ENCODE measurements at places on chromosomes 13 and 19.

DNA sequence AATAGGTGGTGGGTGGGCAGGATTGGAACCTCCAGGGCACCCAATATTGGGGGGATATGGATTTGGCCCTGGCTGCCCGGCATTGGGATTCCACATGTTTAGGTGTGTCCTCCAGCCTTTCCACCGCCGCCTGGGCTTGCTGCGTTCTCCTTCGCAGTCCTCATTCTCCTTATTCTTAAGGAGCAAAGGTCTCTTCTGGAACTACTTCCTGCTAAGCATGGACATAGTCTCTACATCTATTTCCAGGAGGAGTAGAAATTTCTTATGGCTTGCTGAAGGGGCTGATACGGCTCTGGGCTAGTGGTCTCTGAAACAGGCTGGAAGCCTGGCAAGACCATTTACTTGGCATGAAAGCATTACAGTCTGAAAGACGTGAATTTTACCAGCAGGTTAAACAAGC lies 9.2 kb upstream of the FCGBP start:
- DNase-seq, result no peak

- DNase-seq, result no peak
Observed at GRCh38 chr19:29861574-29861973, 49.8 kb downstream of the CCNE1 start.

DNA sequence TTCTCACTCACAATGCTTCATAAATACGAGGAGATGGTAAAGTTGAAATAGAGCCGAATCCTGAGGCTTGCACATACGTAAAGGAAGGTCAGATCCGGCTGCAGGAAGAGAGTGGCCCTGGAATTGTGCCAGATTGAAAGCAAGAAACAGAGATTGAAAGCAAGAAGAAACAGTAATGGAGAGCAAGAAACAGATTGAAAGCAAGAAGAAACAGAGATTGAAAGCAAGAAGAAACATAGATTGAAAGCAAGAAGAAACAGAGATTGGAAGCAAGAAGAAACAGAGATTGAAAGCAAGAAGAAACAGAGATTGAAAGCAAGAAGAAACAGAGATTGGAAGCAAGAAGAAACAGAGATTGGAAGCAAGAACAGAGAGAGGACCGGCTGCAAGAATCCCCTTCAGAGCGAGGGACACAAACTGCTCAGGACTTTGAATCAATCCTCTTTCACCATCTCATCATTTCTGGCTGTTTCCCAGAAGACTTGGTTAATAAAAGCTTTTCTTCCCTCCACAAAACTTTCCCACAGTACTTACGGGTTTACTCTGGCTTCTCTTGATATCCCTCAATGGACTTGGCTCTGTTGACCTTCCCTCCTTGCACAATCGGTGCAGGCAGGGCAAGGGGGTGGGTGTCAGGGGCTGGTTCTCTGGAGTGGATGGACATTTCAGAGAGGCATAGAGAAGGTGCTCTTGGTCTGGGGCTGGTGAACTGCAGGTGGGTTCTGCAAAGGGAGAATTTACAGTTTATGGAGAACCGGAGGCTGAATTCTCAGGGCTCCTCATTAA lies 25.5 kb downstream of the OR7A5 start:
- no peak for DNase-seq

DNA sequence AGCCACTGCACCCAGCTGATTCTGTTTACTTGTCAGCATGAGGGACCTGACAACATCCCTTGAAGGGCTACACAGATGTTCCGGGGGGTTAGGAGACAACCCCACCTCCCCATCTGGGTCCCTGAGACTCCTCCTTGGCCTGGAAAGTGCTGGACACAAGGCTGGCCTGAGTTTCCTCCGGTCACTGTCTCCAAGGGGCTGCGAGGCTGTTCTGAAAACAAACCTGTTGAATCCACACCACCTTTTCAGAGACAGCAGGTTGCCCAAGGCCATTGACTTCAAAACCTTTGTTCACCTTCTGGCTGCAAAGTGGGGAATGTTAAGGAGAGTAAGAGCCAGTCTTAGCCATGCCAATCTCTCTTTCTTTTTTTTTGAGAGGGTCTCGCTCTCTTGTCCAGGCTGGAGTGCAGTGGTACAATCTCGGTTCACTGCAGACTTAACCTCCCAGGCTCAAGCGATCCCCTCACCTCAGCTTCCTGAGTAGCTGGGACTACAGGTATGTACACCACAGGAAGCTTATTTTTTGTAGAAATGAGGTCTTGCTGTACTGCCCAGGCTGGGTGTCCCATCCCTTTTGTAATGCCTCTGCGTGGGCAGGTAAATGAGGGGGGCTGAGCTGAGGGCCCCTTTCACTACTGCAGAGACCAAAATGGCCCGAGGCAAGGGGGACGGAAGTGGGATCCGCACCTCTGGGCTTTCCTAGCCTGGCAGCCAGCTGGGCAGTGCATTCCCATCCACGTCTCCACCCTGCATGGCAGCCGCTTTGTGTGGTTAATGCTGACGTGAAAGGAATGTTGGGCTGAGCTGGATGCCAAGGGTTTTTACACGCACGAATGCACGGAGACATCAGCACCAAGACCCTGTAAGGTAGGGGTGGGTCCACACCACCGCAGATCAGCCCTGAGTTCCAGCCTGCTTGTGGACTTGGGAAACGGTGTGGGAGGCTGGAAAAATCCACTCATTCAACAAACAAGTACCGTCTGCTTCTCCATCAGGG lies 1.9 kb upstream of the ZNF628 start:
- DNase-seq, result no peak

- DNase-seq, result no peak
Observed at GRCh38 chr19:41133260-41133659, 19.0 kb downstream of the CYP2F1 start.

GRCh38 chr13:24168392-24168750 lies 7.9 kb downstream of the SPATA13 start:
- no peak for DNase-seq

DNA sequence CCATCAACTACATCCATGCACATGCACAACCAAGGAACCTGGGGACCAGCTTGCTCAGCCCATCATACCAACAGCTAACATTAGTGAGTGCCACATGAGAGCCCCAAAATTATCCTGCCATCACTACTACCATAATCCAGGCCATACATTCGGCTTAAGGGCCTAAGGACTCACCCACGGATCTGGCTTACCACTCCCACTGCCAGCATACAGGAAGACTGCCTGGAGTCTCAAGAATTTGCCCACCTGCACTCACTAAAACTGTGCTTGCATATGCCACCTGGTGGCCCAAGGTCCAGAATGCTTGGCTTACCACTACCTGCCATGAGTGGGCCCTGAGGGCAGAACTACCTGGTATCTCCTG lies 1562.9 kb upstream of the PRR20A start:
- no peak for DNase-seq

DNA sequence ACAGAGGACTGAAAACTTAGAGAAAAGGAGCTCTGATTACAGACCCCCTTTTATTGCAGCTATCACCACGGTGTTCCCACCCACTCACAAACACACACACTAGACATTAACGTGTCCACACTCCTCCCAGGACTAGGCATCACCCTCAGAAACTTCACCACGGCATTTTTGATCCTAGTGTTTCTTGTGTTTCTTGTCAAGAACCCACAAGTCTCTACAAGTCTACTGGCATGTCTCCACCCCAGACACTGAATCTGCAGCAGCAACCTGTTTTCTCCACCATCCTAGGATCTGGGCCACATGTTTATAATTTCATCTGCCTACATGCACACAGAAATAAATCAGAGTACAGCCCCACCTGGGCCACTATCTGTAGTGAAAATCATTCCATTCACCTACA lies 4.3 kb downstream of the ZNF486 start:
- DNase-seq, result no peak

GRCh38 chr13:25899464-25899863 lies 152.4 kb downstream of the SHISA2 start:
- DNase-seq, result no peak

DNA sequence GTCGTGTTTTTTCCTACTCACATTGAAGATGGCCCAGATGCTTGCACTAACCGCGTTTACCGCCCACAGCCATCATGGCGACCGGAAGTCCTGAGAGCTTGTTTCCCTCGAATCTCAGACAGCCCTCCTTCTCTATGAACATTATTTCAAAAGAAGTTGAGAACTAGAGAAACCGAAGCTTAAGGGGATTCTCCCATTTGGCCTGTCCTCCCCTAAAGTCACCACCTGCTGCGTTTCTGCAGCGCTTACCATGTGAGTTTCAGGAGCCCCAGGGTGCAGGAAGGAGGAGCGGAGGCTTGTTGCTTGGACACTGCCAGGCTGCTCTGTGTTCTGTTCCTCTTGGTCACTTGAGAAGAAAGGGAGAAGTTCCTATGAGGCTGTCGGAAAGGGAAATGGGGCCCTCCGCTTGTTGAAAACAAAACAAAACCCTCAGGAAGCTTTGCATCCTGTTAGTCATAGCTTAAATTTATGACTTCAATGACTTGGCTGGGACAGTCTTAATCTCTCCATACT lies 6.2 kb downstream of the CARD8 start:
- DNase-seq, result peak; percentile 55

DNA sequence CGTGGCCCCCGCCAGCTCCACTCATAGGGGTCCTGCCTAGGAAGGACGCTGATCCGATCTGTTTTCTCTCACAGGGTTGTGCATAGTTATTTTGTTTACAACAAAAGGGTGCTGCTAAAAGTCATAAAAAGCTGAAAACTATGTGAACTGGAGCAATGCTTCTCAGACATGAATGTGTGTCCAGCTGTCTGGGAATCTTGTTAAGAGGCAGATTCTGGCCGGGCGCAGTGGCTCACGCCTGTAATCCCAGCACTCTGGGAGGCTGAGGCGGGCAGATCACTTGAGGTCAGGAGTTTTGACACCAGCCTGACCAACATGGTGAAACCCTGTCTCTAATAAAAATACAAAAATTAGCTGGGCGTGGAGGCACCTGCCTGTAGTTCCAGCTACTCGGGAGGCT lies 8.6 kb downstream of the LRRC4B start:
- no peak for DNase-seq

- no peak for DNase-seq
Observed at GRCh38 chr19:50209131-50209530, 5.7 kb downstream of the MYH14 start.

DNA sequence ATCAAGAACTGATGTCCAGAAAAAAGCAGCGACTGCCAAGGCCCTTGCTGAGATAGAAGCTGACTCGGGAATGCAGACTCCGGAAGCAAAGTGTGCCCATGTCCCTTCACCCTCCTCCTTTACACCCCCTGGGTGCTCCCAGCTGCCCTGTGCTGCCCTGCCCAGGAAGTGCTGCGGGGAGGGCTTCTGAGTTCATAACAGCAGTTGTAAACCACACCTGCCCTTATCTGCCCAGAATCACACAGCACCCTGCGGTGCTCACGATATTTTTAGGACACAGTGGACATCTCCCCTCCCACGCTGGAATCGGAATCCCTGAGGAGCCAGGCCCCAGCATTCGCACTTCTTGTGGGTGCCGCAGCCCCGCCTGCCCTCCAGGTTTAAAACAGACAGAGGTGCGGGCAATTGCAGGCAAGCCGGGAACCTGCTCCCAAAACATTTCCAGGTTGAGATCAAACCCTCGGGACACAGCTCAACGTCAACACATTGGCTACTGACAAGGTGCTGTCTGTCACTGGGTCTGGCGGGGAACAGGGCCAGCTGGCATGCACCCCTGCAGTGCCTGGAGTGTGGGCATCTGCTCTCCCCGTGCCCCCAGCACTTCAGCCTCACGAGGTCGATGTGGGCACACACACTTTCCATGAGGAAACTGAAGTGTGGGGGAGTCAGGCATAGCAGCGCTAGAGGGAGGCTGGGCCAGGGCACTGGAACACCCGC lies 36.8 kb downstream of the RAB20 start:
- DNase-seq, result no peak

GRCh38 chr13:48400850-48401291 lies 12.0 kb downstream of the LPAR6 start:
- DNase-seq, result no peak

Data from activated T-helper 1 cell treated with Interleukin-2 at 50 U/mL for 16 hours (primary cell).